T-helper 22 cell (primary cell): ENCODE measurements at places on chromosomes 4 and X.

GRCh38 chr4:171035909-171036308, 777.3 kb upstream of the GALNTL6 start:
- DNase-seq: no peak

GRCh38 chr4:14967982-14968381, 34.3 kb upstream of the CPEB2 start:
- no peak for DNase-seq

DNA sequence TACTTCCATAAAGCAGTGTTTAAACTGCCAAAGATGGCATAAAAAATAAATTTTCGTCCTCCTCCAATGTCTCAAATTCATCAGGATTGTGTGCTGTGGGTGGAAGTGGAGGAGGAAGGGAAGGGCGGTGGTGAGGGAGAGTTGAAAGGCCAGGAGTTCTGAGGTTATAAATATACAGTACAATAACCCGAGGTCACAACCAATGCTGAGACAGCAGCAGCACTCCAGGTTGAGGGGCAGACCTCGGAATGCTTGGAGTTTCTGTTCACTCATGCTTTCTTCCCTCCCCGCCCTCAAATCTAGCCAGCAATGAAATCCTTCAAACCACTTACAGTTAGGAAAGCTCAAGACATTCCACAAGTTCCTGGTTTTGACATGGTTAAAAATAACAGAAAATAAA, 134.0 kb upstream of the SMAD1 start:
- no peak for DNase-seq

DNA sequence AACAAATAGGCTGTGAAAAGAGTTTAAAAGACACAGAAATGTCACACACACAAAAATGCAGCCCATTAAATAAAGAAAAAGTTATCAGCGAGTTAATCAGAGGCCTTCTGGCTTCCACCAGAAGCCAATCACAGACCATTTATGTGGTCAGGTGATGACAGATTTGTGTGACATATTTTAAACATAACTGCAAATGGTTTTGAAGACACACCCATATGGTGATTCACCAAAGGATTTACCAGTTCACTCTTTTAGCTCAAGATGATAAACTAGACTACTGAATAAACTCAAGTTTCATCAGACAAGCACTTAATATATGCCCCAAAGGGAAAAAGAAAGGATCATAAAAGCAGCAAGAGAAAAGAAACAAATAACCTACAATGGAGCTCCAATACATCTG, 181.2 kb downstream of the SPANXN4 start:
- DNase-seq: no peak

GRCh38 chrX:21905313-21905712, 35.2 kb upstream of the SMS start:
- DNase-seq: no peak

DNA sequence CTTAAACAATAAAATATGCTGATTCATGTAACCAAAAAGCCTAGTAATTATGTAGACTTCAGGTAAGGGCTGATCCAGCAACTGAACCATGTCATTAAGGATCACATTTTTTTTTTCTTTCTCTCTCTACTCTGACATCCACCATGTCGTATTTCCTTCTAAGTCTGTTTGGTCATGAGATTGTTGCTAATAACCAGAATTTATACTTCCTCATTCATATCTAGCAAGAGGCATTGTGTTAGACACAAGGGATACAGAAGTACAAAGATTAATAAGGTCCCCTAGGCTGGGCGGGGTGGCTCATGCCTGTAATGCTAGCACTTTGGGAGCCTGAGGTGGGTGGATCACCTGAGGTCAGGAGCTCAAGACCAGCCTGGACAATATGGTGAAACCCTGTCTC, 24.1 kb downstream of the PHEX start:
- DNase-seq: no peak

- DNase-seq: no peak
Observed at GRCh38 chr4:121299367-121299766, 81.5 kb downstream of the QRFPR start.

DNA sequence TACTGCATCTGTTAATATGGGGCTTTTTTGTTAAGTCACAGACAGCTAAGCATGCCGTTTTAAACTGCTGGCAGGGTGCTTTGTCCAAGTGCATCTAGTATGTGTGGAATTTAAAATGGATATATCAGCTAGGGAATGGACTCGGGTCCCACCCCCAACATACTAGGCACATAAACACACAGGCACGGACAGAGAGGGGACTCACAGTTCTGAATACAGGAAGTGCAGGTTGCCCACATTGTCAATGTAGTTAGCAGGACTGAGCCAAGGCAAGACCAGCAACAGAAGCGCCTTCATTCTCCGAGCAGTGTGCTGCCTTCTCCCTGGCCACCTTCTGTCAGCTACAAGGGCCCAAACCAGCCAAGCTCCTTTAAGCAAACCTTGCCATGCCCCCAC, 33.6 kb downstream of the LNX1 start:
- DNase-seq: no peak

GRCh38 chr4:72864898-72865297, 204.6 kb downstream of the COX18 start:
- no peak for DNase-seq

DNA sequence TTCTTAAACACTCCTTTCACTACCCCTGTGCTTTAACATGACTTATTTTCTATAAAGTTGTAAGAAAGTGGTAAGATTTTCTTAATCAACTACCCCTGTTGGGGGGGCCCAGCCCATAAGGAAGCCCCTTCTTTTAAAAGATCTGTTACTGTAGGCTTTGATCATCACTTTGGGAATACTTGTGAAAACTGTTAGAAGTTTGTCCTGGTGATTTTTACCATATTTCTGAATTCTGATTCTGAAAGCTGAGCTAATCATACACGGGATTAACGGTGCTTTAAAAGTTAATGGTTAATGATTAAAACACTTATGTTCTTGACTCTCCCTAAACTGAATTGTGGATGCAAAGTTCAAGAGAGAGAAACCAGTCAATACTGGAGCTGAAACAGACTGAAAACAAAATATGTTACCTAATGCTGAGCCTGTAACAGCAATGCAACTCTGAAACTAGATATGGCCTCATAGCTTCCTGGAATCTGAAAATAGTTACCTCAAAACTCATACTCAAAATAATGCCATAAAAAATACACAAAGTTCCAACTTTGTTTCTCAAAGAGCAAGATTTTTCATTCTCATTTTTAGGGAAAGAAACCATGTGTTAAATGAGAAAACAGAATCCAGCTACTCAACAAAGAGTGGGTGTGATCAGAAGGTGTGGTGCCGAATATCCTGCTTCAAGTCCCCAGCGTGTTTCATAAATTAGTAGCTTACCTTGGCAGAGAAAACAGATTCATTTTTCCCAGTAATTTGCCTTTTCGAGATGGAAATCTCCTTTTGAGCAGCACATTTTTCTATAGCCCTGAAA, 31.6 kb downstream of the ADH7 start:
- DNase-seq: no peak

- no peak for DNase-seq
Observed at GRCh38 chr4:38788317-38788716, 5.5 kb upstream of the TLR10 start.

DNA sequence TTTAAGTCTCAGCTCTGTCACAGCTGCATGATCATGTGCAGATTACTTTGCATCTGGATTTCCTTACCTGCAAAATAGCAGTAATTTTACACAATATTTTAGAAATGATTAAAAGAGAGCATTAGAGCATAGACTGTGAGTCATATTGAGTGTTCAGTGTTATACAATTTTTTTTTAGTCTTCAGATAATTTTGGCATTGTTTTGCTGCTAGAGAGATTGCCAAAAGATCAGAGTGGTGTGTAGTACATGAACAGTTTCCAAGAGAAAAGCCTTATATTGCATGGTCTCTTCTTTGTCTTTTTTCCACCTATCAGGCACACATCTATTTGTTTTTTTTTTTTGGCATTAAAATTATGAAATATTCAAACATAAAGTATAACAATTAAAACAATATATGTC, 209.6 kb upstream of the TLL1 start:
- DNase-seq: no peak

DNA sequence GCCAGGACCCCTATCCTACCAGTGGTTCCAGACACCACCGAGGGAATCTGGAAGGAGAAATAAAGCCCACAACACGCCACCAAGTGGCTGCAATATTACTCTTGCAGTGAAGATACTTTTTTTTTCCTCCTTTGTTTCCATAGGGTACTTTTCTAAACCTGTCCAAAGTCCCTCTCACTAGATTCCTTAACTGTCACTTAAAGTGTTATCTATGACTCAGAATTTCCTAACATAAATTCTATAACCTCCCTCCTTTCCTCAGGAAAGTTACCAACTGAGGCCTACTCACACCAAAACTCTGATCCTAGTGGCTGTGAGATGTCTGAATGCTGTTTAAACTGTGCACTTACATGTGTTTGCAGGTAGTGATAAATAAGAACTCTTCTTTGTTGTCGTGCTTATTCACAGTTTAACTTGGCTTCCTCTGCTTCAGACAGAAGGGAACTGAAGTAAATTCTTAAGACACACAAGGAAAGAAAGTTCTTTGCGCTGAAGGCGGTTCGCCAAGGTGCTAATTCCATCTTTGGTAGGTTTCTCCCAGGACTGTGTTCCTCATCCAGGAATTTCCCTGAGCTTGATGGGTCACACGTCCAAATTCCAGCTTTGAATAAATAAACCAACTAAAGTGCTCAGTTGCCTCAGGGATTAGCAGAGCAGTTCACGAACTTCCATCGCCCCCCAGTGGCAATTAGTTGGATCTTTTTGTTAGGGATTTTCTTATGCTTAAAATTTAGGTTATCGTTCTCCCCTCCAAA, 10.7 kb upstream of the HCCS start:
- DNase-seq: no peak

- DNase-seq: no peak
Observed at GRCh38 chr4:114383721-114384120, 214.9 kb upstream of the UGT8 start.

DNA sequence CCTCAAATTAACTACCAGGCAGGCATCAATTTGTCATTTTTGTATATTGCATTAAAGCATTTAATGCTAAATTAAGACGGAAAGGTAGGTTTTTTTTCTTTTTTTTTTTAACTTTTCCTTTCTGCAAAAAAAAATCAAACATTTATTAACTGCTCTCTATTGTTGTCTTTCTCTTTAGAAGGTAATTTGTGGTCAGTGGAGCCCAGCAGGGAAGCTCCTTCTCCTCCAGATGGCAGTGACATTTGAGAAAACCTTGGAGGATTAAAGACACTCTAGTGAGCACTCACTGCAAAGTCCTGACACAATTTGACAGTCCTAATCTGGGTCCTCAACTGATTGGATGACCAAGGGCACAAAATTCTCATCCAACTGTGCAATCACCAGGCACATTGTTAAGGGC, 102.4 kb downstream of the SLIT2 start:
- no peak for DNase-seq

- no peak for DNase-seq
Observed at GRCh38 chr4:93403571-93403970, 425.0 kb upstream of the ATOH1 start.

DNA sequence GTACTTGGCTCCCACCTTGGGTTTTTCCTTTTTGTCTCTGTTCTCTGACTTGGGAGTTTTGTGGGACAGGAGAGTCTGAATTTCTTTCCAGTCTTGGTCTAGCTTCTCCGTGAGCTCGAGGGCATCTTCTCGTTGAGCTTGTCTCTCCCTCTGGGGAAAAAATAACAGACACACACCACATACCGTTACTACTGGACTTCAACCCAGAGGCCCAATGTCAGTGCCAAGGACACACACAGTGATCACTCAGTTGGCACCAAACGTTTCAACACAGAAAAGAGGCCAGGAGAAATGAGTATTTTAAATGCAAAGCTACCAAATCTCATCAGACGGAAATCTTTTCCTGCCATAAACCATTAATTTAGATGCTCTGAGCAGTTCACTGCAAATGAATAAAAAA, 9.7 kb downstream of the NOP14 start:
- no peak for DNase-seq

GRCh38 chrX:51461053-51462044, 35.0 kb downstream of the NUDT11 start:
- DNase-seq: no peak

- DNase-seq: no peak
Observed at GRCh38 chr4:78885598-78885997, 53.6 kb downstream of the PAQR3 start.

- DNase-seq: no peak
Observed at GRCh38 chrX:17632942-17633341, 104.4 kb upstream of the SCML1 start.

DNA sequence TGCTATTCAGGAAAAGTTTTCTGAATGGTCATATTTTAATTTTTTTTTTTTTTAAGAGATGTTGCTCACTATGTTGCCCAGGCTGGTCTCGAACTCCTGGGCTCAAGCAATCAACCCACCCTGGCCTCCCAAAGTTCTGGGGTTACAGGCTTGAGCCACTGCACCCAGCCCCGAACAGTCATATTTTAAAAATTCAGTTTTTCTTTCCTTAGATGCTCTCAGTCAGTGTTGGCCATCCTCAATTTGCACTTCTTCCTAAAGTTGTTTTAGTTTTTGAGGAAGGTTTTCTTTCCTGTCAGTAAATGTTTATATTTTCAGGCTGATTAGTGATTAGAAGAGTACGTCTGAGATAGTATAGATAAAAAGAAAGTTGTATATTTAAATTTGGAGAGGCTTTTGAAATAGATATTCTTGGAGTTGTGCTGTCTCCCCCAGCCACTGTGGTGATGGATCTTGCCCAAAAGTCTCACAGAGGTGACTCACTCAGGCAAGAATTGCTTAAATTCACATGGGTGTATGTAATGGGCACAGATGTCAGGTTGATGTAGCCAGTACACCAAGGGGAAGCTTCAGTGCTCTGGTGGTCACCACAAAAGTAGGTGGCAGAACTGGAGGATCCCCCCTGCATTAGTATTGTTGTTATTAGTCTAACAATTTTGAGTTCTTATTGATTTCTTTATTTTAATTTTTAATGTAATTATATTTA, 72.2 kb upstream of the ELOVL6 start:
- DNase-seq: no peak

DNA sequence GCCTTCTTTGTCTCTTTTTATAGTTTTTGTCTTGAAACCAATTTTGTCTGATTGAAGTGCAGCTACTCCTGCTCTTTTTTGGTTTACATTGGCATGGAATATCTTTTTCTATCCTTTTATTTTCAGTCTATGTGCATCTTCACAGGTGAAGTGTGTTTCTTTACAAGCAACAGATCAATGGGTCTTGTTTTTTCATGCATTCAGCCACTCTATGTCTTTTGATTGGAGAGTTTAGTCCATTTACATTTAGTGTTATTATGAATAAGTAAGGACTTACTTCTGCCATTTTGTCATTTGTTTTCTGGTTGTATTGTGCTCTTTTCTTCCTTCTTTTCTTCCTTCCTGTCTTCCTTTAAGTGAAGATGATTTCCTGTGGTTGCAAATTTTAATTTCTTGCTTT, 224.4 kb downstream of the SLC39A8 start:
- DNase-seq: no peak

DNA sequence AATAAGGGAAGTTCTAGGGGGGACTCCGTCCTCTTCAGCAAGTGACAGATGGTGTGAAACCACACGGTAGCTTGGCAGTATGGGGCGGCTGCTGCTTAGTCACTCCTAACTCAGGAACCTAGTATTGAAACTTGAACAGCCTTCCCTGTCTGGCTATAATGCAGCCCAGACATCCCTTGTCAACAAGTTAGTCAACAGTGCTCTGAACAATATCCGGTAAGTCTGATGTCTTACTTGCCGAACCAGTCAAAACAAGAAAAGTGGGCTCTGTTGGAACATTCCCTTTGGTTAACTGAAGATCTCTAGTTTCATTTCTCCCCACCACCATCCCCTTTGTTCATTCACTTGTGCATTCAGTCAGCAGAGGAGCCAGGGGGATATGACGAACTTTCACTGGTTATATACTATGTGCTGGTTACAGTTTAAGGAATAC, 18.7 kb upstream of the CXCL13 start:
- DNase-seq: no peak

GRCh38 chr4:146439999-146440398, 81.7 kb downstream of the SLC10A7 start:
- no peak for DNase-seq
